Activated CD4-positive, alpha-beta memory T cell treated with anti-CD3 and anti-CD28 coated beads for 36 hours (primary cell): ENCODE measurements at places on chromosomes 3 and 15.

DNA sequence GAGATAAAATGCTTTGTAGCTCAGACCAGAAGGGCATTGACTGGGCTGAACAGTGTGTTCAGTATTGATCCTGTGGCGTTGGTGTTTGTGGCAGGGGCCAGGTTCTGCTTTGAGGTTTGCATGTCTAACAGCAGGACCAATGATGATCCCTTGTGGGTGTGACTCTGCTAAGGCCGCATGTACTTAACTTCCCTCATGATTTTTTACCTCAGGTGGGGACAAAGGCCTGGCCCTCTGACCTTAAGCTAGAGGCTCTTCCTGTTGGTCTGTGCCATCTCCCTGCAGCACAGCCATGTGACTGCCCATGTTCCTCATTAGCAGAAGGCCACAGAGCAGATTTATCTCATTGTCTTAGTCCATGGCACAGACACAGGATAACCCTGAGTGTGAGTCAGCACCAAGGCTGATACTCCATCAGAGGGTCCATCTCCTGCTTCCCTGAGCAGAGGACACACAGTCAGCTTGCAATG lies 34.3 kb upstream of the BSN start:
- DNase-seq = no peak

DNA sequence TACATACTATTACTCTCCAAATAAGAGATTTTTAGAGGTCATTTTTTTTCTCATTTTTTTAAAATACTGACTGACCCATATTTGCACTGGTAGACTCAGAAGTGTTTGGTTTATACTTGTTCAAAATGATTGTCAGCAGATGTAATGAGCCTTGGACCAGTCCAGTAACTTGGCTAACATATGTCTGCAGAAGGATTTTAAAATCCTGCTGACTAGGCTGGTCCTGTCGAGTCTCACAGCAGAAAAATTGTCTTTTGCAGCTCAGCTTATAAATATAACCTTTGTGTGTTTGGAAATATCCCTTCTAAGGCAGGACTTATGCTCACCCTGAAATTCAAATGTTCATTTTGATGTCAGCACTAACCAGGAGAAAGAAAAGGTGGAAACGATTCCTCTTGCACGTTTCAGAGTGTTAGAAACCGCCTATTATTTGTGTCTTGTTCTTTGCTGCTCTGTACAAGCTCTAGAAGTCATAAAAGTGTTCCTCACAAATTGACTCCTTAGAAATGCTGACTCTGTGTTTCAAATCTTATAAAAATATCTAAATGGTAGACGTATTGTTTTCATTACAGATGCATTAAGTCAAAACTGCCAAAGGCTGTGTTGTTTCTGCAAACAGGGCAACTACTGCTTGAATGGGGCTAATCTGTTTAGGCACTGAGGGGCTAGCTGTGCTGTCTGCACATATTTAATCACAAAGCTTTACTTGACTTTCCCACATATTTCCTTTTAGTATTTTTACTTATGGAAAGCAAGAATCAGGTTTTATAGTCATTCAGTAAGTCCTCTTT lies 95.3 kb downstream of the CHL1 start:
- DNase-seq = no peak

DNA sequence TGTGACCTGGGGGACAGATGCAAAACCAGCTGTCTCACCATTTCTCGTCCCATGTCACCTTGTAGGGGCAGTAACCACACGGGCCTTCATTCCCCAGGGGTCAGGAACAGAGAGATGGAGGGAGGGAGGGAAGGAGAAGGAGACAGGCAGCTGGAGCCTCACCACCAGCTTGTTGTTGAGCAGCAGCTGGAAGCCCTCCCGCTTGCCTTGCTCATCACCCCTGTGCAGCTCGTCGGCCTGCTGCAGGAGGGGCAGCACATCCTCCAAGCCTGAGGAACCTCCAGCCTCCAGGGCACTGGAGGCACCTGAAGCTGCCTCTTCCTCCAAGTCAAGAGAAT lies 10.3 kb downstream of the RMDN3 start:
- DNase-seq = no peak

- DNase-seq = no peak
These were observed 25.0 kb downstream of the CTNNB1 start for GRCh38 chr3:41224120-41224806.

- DNase-seq = no peak
These were observed 316.1 kb upstream of the TPM1 start for GRCh38 chr15:62726461-62726860.

DNA sequence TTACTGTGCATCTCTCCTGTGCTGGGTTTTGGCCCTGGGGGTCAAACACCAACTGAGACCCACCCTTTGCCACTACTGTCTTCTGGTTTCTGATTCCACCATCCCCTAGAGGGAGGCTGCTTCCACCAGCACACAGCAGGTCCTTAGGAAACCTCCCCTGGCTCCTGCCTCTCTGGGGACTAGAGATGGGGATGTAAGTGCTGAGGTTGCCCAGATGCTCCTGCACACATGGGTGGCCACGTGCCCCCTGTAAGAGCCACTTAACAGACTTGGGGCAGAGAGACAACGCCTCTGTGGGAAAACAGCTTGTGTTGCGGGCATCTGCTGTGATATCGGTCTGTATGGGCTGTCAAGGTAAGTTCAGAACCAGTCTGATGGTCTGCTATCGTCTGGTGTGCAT lies 83.4 kb downstream of the ATP2B2 start:
- DNase-seq = no peak
